ENCODE measurements at places on chromosomes 7 and 10.
A peak's percentile ranks its signal among the peaks of the same experiment; 100 is the strongest.

- no peak for DNase-seq
These were observed 128.5 kb downstream of the PTEN start for GRCh38 chr10:87991946-87992345.

- peak; percentile 80 for DNase-seq
These were observed 9.0 kb upstream of the RSBN1L start for GRCh38 chr7:77687100-77687746.

DNA sequence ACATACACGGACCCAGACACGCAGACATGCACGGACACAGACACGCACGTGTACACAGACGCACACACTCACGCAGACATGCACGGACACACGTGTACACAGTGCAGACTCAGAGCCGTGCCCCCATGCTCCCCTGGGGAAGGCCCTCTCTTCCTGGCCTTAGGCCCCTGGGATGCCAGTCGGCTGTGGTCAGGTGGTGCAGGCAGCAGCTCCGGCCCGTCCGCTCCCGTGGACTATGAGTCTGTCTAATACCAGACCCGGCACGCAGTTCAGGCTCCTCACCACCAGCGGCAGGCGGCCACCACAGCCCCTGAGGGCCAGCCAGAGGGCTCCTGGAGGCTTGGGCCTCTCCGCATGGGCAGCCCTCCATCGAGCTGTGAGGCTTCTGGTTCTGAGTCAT, 52.0 kb upstream of the NKX6-2 start:
- peak; percentile 22 for DNase-seq

GRCh38 chr10:120948889-120949608, 97.9 kb downstream of the WDR11 start:
- DNase-seq, result peak; percentile 89

DNA sequence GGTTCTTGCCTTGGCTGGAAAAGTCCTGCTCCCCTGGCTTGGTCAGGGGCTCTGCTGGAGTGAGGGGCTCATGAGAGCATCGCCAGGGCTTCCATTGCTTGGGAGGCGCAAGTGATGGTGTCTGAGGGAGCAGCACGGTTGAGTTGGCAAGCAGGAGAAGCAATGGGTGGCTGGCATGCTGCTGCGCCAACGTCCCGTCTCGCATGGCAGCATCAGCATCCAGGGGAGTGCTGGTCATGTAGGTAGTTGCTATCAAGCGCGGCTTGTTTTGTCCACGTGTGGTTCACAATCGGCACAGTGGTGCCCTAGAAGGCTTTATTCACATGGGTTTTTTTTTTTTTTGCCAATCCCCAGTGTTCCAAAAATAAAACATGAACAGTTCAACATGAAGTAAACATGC, 3.8 kb downstream of the PYROXD2 start:
- no peak for DNase-seq

All from GM23248 (cell line).